8988T (cell line): ENCODE measurements at places on chromosomes 7 and 10.
A peak's percentile ranks its signal among the peaks of the same experiment; 100 is the strongest.

DNA sequence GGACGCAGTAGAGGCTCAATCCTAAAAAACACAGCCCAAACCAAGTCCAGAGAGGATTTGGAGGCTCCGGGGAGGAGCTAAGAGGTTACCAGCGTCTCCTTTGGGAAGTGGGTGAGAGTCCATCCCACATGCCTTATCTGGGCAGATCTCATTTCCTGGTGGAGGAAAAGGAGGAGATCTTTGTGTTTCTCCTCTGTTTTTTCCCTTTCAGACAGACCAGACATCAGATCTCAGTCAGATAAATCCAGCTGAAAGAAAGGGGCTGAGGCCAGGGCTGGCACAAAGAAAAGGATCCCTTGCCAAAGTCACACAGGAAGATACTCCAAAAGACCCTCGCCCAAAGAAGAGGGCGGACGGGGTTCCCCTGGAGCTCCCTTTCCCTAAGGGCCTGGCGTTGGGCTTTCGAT, 58.3 kb upstream of the COMTD1 start:
- no peak for DNase-seq

- DNase-seq, result no peak
Observed at GRCh38 chr10:78045237-78045636, 11.6 kb downstream of the RPS24 start.

DNA sequence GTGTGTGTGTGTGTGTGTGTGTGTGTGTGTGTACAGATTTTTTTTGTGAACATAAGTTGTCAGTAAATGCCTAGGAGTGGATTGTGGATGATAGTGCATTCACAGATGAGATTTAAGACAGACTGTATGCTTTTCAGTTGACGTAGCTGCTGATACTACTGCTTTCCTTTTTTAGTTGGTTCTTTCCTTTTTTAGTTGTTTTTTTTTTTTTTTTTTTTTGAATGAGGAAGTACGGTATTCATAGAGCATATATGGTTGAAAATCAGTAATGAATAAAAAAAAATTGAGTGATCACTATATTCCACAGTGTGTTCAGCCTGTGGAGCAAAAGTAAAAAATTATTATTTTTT, 80.5 kb downstream of the RBM33 start:
- DNase-seq, result no peak

DNA sequence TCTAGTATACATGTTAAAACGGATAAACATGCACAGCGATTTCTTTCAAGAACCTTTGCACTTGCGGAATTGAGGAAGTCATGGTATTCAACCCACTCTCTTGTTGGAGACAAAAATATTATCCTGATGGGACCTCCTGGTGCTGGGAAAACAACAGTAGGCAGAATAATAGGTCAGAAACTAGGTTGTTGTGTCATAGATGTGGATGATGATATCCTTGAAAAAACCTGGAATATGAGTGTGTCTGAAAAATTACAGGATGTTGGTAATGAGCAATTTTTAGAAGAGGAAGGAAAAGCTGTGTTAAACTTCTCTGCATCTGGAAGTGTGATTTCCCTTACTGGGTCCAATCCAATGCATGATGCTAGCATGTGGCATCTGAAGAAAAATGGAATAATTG, 6.9 kb downstream of the THNSL1 start:
- DNase-seq, result no peak

DNA sequence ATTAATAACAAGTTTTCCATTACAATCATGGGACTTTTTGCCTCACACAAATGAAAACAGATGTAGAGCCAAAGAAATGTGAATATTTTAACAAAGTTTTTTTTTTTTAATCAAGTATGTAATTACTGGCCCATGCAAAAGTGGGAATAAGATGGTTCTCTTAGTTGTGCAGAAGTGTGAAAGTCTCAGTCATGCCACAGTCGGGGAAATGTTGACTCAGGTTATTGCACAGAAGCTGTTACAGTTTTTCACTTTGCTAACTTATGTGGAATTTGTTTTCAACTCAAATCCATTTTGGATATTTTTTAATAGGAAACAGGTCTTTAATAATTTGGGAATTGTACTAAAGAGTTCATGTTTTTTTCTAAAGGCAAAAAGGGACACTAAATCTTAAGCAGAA, 44.0 kb upstream of the CAV2 start:
- no peak for DNase-seq

DNA sequence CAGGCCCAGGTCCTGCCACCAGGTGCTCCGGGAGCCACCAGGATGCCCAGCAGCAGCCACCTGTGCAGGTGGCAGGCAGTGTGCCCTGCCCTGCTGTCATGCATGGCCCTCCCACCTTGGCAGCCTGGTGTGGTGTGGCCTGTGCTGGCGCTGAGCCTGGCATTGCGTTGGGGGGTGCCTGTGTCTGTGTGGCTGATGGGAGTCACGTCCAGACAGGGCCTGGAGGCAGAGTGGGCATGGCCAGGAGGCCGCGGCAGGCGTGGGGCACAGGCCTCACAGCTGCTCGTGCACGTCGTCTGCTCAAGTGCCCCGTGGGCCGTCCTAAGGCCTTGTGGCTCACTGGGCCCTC, 8.7 kb downstream of the TTYH3 start:
- DNase-seq, result no peak

DNA sequence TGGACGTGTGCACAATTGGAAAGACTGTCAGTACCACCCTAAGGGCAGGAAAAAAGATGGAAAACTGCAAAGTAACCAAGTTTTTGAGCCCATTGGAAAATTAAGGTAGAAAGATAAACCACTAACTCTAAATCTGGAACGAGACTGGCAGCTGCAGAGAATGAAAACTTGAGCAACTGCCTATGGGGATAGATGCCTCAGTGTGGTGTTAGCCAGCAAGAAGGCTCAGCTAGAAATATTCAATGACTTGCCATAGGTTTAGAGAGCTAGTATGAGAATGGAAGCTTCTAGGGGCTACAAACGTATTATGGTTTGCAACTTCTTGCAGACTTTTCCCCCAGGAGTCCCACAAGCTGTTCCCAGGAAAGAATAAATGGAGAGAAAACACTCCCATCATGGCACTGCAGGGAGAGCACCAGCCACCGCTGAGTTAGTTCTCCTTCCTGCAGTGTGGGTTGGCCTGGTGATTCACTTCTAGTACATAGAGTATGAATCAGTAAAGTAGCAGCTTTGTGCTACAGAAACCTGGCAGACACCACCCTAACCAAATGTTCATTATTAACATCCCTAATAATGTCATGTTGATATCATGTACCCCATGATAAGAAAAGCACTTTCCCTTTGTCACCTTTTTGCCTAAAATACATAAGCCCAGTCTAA, 372.4 kb upstream of the VWC2 start:
- no peak for DNase-seq

GRCh38 chr7:95636140-95636940, 40.0 kb upstream of the PDK4 start:
- no peak for DNase-seq

DNA sequence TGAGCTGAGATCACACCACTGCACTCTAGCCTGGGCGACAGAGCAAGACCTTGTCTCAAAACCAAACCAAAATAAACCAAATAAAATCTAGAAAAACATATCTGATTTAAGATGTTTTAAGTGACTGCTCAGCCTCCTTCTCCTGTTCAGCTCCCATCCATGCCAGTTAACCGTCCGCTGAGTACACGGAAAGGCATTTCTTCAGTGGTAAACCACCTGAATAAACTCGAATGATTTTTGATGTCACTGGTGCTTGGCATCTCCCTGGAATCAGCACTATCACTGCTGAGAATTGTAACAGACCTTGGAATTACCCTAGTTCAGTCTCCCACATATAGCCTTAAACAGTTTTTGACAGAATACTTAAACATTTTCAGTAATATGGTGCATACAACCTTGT, 24.1 kb upstream of the NRCAM start:
- DNase-seq, result no peak

GRCh38 chr10:97499561-97500296, 1.0 kb downstream of the UBTD1 start:
- no peak for DNase-seq

DNA sequence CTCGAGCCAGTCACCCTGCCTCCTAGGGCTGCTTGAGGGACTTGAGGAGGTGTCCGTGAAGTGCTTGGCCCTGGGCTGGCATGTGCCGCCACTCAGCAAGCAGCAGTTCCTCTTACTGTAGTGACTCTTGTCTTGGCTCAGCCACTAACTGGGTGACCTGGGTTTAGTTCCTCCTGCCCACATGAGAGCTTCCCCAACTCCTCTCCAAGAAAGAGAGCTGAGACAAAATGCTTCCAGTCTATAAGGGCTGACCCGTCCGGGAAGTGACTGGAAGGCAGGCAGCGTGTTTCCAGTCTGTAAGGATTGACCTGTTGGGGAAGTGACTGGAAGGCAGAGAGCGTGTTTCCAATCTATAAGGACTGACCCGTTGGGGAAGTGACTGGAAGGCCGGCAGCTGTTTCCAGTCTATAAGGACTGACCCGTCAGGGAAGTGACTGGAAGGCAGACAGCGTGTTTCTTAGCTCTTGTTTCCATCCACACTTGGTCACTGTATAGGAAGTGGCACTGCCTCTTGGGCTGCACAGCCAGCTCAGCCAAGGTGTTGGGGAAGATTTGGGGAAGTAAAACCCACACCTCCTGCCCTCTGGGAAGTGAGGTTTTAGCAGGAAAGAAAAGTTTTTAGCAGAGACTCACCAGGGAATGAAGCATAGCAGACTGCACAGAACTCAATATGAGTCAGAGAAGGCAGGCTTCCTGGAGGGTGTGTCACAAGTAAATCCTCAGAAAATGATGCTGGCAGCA, 53.3 kb upstream of the PPIF start:
- peak; percentile 79 for DNase-seq

GRCh38 chr10:96758423-96758822, 38.1 kb upstream of the PIK3AP1 start:
- DNase-seq, result no peak

DNA sequence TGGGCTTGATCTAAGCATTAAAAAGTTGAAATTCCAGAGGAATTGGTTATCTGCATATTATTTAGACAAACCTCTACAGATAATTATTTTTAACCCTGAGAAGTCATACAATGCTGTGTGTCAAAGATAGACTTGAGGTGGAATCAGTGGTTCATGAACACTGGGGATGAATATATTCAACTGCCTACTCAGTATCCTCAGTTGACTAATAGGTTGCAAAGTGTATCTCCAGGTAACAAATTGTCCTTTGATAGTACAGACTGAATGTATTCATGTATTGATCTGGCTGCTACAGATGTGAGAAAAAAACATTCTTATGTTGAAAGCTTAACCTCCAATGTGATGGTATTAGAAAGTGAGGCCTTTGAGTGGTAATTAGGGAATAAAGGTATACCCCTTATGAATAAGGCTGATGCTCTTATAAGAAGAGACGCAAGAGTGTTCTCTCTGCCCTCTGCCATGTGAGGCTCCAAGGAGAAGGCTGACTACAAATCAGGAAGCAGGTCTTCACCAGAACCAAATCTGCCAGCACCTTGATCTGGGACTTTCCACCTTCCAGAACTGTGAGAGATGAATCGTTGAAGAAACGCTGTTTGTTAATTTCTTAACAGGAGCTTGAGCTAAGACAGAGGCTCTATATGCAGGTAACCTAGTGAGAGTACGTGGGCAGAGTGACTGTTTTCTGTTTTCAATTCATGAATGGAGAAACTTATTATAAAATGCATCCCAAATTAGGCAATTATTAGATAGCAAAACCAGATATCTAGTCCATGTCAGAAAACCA, 7.5 kb downstream of the MRPL32 start:
- no peak for DNase-seq

- no peak for DNase-seq
Observed at GRCh38 chr7:5831196-5831595, 49.4 kb upstream of the OCM start.

DNA sequence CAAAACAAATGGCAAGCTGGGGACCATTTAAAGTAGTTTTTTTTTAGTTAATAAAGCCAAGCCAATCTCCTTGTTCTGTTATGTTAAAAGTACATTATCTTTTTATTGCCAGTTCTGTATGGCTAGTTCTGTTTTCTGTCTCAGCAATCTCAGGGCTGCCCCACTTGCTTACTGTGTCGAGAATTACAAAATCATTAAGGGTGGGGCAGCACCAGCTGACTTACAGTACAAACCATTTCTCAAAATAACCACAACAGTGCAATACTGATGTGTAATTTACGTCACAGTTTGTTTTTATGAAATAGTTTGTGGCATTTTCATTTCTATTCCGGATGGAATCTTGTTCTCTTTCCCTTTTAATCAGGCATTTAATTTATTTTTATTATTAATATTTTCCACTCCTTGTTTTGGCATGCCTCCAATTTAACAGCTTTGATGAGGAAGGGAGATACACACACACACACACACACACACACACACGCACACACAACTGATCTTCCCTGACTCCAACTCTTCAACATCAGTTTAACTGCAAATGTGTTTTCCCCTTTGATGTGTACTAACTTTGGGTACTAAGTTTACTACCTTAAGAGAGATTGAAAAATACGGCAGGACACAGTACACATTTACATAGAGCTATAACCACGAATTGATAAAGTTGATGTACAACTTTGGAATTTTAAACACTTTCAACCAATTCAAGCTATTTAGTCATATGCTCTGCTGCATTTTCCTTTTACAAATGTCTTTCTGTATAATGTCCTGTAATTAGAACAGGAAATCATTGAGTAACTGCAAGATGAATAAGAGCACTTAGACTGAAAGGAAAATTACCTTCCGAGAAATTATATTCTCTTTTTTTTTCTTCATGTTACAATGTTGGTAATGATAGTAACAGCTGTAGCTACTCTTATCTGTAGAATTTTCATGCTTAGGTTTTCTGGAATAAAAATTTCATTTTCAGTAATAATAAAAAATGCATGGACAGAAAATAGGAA, 91.5 kb downstream of the ARID5B start:
- DNase-seq, result no peak

DNA sequence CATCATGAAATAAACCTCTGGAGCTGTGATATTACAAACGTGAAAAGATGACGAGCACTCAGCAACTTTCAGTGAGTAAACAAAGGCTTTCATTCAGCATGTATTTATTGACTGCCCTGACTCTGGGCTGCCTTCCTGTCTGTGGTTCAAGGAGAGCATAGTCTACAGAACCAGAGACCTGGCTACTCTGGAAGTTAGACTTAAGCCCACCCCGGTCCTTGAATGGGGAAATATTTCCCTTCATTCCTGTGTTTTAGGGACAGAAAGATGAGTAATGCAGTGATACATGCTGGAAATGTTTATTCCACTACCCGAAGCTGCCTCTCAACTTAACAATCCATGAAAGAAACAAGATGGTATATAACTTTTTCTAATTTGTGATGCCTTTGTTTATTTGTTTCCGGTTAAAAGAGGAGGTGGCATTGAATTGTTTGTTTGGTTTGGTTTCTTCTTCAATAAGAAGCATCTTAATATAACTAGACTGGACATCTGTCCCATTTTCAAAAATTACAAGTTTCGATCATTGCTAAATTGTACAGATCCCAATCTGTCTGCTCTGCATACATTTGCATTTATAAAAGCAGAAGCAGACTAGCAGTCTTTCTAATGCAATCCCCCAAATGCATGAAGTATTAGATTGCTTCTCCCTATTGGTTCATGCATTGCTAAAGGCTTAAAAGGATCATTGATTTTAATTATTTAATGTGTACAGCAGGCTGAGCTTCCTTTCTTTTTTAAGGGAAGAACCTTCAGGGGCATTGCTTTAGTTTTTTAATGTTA, 57.7 kb downstream of the TRUB1 start:
- no peak for DNase-seq

DNA sequence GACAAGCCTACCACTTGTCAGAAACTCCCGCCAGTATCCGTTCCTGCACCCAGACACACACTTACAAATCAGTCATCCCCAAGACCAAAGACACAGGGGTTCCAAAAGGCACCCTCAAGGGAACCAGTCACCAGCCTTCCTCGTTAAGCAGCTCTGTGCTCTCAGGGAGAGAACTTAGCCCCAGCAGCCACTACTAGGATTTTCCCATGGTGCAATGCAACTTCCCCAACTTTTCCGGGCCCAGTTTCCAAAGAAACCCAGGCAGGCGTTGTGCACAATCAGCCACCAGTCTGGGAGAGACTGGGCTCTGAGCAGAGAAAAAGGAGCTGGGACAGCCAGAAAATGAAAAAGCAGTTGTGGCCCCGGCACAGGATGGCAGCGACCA, 1.2 kb downstream of the DLG5 start:
- peak; percentile 46 for DNase-seq
